ENCODE measurements at places on chromosomes 4 and X.

GRCh38 chrX:129123795-129124194 is 399.5 kb downstream of the SMARCA1 start:
- DNase-seq, result no peak

- DNase-seq, result no peak
These were observed 112.4 kb downstream of the RNF150 start for GRCh38 chr4:141020801-141021261.

DNA sequence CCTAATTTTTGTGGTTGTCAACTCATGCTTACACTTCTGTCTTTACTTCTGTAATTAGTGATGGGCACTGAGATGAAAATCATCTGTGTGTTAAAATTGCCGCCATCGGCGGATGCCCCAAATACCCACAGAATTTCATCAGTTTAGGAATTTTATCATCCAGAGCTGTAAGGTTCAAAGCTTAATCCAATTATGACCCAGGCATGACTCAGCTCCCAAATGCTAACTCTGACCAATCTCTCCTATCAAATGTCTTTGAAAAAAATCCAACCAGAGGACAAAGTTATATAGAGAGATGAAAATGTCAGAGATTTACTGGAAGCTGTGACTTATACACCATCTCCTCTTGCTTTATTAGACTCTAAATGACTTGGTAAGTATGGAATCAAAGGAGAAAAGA is 1048.7 kb upstream of the PRKX start:
- DNase-seq, result no peak

- no peak for DNase-seq
These were observed 983.6 kb downstream of the RPA4 start for GRCh38 chrX:97867266-97867665.

DNA sequence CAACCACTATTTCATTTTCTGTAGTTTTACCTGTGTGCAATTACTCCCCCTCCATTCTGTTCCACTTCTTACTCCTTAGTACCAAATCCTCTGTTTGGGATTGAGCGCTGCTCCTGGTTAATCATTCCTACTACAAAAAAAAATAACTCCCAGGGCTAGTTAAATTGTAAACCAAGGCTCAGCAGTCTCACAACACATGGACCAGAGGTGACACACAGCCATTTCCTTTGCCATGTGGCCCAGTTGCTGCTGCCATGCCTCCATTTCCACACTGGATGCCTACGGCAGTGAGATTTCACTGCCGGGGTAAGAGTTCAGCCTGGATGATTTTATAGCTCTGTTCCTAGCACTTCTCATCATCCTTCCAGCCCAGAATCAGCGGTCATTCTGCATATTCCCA is 107.2 kb downstream of the AKAP4 start:
- no peak for DNase-seq

- no peak for DNase-seq
These were observed 594.7 kb downstream of the SMARCA1 start for GRCh38 chrX:128928636-128929035.

All from Ammon's horn (tissue), 1 donor.